Sigmoid colon (tissue), 7 donors: ENCODE measurements at places on chromosomes 5 and 9.
A peak's percentile ranks its signal among the peaks of the same experiment; 100 is the strongest.

GRCh38 chr9:69012696-69013381 lies 1.1 kb downstream of the PRKACG start:
- no peak for DNase-seq

DNA sequence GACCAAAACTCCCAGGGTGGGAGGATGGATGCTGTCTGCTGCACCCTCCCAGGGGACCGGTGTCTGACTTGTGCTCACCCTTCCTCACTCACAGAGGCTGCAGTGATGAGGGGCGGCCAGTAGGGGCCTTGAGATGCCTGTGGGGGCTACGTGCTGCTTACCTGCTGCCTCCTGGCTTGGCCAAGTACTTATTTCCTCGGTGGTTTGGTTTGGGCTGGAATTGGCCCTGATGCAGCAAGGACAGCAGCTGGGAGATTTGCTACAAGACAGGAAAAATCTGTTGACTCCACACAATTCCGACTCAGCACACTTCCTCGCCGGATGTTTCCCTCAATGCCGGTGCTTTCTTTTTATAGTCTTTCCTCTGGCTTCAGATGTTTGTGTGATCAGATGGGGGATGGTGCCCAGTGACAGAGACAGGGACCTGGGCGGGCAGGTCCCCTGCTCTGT lies 6.6 kb downstream of the PCDH12 start:
- DNase-seq = no peak

GRCh38 chr9:127876764-127877562 lies 512 bp downstream of the AK1 start:
- peak; percentile 78 for DNase-seq

DNA sequence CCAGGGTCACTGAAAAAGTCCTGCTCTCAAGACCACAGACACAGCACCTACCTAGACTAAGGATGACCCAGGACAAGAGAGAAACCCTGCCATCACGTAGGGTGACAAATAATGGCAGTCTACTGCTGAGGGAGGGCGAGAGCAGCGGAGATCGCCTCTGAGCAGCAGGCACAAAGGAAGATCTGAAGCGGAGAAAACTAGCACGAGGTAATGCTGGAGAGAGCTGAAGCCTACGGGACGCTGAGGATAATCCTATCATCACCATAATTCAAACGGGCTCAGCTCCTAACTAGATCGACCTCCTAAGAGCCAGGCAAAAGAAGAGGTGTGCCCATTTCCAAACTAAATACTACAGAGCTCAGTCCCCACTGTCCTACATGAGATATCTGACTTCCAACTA lies 41.3 kb downstream of the FBXO10 start:
- DNase-seq = no peak

GRCh38 chr9:122033775-122034373 lies 59.2 kb downstream of the TTLL11 start:
- no peak for DNase-seq

- DNase-seq = no peak
These were observed 29.6 kb upstream of the VLDLR start for GRCh38 chr9:2591967-2592366.

- no peak for DNase-seq
These were observed 89.8 kb downstream of the NREP start for GRCh38 chr5:111667128-111667736.

GRCh38 chr5:24496268-24496667 lies 148.5 kb downstream of the CDH10 start:
- no peak for DNase-seq

- peak; percentile 63 for DNase-seq
These were observed 113.1 kb downstream of the PSD2 start for GRCh38 chr5:139908749-139909148.

DNA sequence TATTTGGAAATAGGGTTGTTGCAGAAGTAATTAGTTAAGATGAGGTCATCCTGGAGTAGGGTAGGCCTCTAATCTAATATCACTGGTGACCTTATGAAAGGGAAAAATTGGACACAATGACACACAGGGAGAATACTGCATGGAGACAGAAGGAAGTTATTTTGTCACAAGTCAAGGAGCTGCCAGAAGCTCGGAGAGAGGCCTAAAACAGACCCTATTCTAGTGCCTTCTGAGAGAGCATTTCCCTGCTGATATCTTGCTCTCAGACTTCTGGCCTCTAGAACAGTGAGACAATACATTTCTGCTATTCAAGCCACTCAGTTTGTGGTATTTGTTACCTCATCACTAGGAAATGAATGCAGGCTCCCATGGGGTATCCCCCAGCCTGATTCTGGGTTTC lies 332.9 kb downstream of the CSNK1G3 start:
- DNase-seq = no peak
